Neural crest cell (in vitro differentiated cells): ENCODE measurements at places on chromosomes 4 and X.

- DNase-seq, result no peak
These were observed 15.5 kb downstream of the SPRY1 start for GRCh38 chr4:123412091-123412505.

- no peak for DNase-seq
These were observed 1.5 kb downstream of the GSTCD start for GRCh38 chr4:105710012-105710600.

GRCh38 chr4:102420563-102421398, 75.5 kb upstream of the SLC39A8 start:
- no peak for DNase-seq

- DNase-seq, result no peak
These were observed 50.2 kb upstream of the MAP9 start for GRCh38 chr4:155426953-155427352.

DNA sequence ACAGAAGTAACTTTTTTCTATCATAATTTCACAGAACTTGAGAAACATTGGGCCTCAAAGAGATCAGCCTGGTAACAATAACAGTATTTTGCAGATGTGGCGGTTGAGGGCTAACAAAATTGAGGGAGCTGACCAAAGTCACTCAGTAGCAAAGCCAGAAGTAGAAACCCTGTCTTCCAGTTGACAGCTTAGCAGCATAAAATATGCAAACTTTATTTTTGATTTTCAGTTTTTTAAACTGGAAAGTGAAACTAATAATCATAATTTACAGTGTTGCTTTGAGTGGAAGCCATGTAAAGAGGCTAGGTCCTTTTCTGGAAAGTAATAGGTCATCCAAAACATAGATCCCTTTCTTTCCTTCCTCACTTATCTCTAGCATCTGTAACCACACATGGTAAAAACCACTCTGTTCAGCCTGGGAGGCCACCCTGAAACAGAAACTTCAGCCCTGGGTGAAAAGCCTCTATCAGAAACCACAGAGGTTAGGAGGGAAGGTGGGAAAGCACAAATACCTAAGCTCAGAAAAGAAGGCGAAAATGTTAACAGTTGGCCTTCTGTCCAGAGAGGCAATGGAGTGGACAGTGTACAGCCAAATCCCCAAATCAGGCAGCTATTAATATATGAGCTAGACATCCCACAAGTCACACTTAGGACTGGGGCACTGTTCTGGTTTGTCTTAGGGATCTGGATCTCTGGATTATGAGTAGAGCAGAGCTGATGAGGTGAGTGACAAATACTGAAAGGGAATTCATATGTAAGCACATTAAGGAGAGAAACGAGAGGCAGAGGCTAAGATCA, 61.1 kb upstream of the ARSJ start:
- DNase-seq, result no peak

DNA sequence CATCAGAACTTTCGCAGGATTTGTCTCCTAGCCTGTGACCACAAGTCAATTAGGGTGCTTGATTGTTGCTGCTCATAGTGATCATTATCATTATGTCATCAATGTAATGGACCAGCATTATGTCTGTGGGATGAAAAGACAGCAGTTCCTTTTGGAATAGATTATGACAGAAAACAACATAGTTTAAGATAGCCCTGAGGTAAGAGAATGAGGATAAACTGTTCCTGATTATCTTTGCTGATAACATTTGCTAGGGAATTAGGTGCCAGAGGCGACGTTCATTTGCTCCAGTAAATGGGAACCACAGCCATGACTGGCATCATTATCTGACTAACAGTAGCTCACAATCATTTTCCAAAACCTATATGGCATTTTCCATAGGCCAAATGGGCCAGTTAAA, 12.7 kb upstream of the THOC2 start:
- DNase-seq, result no peak

- DNase-seq, result no peak
These were observed 423 bp downstream of the CRMP1 start for GRCh38 chr4:5892323-5893003.

GRCh38 chrX:82692991-82693390, 815.1 kb upstream of the POU3F4 start:
- DNase-seq, result no peak

DNA sequence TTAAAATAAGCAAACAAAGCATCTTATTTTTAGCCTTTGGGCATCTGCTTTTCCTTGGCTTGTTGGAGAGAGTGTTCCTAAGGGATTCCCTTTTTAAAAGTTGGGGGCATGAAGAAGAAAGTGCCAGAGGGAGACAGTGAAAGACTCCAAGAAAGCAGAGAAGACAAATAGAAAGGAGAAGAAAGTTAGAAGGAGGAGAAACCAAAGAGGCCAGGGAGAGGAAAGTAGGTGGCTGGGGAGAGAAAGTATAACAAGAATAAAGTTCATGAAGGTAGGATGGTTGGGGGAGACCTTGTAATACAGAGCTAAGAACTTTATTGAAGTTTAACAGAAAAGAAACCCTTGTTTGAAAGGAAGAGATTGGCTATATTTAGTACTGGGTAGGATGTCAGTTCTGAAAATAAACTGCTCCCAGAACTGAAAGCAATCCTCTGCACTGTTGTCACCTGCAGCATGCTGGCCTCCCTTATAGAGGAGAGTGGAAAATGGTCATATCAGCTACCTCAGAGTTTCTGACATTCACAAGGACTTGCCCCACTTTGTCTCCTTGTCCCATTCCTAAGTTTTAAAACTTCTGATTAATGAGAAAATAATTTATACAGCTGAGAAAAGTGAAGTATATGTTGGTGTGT, 125.3 kb upstream of the VAMP7 start:
- DNase-seq, result no peak

- no peak for DNase-seq
These were observed 111.6 kb downstream of the APOOL start for GRCh38 chrX:85115252-85115651.

- no peak for DNase-seq
These were observed 767 bp downstream of the PAQR3 start for GRCh38 chr4:78938474-78938867.

DNA sequence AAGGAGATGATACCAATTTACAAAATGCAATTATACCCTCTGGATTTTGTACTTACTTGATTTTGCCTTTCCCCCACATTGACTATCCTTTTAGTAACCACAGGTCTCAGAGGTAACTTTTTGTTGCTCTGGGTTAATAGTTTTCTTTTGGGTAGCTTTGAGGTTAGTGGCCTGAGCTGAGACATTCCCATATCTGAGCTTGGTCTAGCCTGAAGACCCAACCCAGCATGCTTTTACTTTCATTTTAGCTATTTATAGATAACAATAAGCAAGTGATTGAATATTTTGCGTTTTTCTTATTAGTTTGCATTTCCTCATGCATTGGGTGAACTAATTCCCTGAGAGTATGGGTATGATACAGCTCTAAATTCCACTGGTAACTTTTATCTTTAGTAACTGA, 11.8 kb downstream of the HTN1 start:
- DNase-seq, result no peak

- DNase-seq, result no peak
These were observed 516 bp upstream of the ZIC3 start for GRCh38 chrX:137565318-137565904.

DNA sequence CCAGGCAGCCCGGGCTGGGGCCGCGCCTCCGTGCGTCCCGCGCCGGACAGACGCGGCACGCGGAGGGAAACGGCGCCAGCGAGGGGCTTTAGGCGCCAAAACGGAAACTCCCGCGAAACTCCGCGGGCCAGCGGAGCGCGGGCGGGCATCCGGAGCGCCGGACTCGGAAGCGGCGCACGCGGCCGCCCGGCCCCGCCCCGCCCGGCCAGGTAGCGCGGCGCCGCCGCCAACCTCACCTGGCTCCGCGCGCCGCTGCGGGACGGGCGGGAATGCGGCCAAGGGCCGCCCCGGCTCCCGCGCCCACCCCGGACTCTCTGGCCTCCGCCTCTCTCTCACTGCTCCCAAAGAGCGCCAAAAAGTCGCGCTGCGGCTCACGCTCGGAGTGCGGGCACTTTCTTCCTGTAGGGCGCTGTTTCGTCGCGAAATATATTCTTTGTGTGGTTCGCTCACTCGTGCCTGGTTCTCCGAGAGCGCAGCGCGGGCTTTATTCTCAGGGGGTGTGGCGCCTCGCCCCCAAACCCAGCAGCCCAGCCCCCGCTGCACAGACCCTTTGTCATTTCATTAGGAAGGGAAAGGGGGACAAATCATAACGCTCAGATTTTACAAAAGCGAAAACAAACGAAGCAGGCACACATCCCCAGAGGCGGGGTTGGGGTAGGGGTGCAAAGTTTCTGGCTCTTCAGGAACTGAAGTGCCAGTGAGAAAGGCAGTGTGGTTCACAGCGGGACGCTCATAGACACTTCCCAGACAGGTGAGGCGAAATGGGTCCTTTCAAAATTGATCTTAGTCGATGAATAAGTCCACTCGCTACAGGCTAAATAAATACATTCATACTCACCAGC, 961 bp upstream of the MBNL3 start:
- peak; percentile 46 for DNase-seq
